ENCODE measurements at places on chromosomes 3 and 15.

- no peak for DNase-seq
Measured at GRCh38 chr3:14441240-14441919, 39.0 kb downstream of the SLC6A6 start.

GRCh38 chr3:196210673-196211556 is at the start of gene ZDHHC19:
TSS of gene ZDHHC19 (minus strand) at chr3:196211400. CDS start at chr3:196211315, 85 bp downstream.
- DNase-seq: no peak

DNA sequence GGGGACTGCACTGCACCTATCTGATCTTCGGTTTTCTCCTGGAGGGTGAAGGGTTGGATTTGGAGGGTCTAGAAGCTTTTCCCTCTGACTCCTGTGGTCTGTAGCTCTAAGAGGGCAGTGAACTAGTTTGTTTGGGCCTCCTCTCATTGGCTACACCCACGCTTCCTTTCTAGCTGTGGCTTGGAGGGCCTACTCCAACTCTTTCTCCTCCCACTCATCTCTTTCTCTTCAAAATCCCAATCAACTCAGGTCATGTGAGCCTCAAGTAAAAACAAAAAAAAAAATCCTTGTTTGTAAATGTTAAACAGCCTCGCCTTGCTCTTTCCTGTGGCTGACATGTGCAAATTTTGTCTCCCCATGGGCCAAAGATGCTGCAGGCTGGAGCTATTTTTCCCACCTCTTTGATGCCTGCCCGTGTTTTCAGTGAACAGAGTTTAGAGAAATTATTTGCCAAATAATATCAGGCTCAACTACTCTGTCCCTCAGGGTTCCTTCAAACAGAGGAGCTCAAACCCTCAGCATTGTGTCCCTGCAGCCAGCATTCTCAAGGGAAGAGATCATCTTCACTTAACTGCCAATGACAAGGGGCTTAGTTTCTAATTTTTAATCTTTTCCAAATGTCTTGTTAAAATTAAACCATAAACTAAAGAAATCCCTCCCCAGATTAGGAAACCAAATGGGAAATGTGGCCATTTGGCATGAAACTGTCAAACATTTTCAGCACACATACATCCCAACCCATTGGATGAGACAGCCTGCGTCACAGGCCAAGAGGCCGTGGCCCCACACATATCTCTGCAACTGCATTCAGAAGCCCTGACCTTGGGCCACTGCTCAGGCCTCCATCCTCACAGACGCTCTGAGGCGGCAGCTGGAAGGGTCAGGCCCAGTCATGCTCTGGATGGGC is 114.8 kb upstream of the THBS1 start:
- DNase-seq: no peak

- no peak for DNase-seq
Measured at GRCh38 chr3:31733234-31733667, 200.5 kb downstream of the STT3B start.

GRCh38 chr15:92077353-92078085 is 224.0 kb downstream of the SLCO3A1 start:
- peak; percentile 57 for DNase-seq

- no peak for DNase-seq
Measured at GRCh38 chr3:71080517-71081083, 502.9 kb downstream of the FOXP1 start.

DNA sequence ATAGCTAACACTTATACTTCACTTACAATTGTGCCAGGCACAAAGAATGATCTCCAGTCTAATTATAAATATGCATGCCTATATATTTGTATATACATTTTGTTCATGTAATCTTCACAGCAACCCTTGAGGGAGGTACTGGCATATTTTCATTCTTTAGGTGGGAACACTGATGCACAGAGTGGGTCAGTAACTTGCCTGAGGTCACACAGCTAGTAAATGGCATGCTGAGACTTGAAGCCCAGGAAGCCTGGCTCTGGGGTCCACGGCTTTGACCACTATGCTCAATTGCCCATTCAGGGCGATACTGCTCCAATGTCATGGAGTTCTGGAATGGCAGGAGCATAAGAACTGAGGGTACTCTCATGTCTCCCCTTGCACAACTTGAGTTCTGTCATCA is 139.8 kb downstream of the SHQ1 start:
- DNase-seq: no peak

DNA sequence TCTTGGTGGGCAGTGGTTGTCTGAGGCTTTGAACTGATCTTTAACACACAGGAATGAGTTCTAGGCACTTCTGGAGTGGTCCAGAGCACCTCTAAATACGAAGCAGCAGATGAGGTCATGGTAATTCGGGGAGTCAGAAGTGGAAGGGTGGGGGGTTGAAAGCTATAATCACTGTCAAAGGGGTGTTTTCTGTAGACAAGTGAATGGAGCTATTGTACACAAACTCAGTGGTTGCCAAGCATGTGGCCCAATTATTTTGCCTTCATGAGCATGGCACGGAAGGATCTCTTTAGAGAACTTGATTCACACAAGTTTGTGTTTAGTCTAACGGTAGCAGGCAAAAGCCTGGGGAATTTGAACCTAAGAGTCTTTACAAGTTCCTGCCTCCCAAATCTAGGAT is 6.3 kb downstream of the FRMD5 start:
- no peak for DNase-seq

Measured in stimulated activated CD4-positive, alpha-beta T cell treated with anti-CD3 and anti-CD28 coated beads, TNF-alpha, amount 100 ng/mL, for 48 hours (primary cell).